ENCODE measurements at places on chromosomes 5 and 9.

DNA sequence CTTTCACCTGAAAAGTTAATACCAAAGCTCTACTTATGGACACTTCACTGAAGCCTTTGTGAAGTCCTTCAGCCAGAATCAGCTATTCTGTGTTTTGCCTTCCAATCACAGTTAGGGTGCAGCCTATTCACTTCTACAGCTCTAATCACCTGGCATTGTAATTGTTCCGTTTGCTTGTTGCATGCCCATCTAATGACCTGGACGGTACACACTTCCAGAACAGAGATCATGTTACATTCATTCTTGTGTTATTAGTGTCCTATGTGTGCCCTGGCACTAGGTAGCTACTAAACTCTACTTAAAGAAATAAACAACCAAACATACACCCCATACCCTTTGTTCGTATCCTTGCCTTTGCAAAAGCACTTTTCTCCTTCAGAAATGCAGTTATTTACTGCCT, 1162.9 kb upstream of the WWC1 start:
- DNase-seq, result no peak

GRCh38 chr9:27304521-27304920, 7.6 kb upstream of the EQTN start:
- no peak for DNase-seq

DNA sequence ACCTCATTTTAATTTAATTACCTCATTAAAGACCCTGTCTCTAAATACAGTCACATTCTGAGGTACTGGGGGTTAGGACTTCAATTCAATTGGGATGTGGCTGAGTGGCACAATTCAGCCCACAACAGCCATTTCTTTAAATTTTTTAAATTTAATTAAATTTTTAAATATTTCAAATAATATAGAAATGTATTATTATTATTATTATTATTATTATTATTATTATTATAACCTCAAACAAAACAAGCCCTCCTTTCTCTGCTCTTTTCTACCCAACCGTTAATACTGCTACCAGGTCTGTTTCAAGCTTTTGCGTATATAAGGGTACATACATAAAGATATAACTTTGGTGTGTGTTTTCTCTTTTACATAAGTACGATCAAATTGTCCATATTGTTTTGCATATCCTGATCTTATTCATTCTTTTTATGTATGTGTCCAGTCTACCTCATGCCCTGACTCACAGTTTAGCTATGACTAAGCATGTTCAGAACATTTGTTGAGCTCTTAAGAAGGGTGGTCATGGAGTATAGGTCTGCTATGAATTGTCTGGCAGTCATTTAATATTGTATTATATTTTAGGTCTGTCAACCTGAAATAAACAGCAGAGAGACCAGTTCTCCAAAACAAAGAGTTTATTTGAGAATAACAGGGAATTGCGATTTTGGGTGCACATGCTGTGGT, 16.1 kb upstream of the RAB14 start:
- no peak for DNase-seq

GRCh38 chr5:64074533-64074932, 91.1 kb upstream of the RNF180 start:
- DNase-seq, result no peak

DNA sequence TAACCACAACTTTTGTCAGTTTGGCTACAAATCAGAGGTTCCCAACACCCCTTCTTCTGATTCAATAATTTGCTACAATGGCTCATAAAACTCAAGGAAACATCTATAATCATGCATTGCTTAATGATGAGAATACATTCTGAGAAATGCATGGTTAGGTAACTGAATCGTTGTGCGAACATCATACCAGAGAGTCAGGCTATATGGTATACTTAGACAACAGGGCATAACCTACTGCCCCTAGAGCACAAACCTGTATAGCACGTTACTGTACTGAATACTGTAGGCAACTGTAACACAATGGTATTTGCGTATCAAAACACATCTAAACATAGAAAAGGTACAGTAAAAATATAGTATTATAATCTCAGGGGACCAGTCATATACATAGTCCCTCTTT, 31.0 kb upstream of the RNF38 start:
- DNase-seq, result no peak

- no peak for DNase-seq
Measured at GRCh38 chr9:128096616-128097536, 28.8 kb downstream of the SLC25A25 start.

- no peak for DNase-seq
Measured at GRCh38 chr9:85224301-85224700, 517.5 kb downstream of the AGTPBP1 start.

- DNase-seq, result no peak
Measured at GRCh38 chr5:135445306-135445985, 1.7 kb downstream of the DCANP1 start.

DNA sequence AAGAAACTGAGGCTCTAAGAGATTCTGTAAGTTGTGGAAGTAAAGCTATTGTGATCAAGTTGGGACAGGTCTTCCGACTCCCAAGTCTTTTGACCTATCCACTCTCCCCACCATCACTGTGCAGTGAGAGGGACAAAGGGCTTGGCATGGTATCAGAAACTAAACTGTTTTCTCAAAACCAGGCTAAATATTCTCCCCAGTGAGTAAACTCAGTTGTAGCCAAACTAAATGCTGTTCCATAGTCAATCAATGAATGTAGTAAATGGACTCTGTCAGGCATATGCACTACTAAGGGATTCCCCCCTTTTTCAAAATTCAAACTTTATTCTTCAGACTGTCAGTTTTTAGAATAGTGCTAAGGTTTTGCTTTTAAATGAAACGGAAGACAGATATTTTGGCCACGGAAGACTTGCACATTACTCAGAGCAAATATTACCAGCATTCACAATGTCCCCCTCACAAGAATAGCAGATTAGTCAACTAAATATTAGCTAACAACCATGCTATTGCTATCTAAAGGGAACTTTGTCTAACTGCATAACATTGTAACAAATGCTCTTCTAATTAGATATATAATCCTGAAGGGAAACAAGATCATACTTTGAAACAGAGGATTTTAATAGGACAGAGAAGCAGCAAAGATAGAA, 7.1 kb downstream of the PRKAA1 start:
- DNase-seq, result no peak

DNA sequence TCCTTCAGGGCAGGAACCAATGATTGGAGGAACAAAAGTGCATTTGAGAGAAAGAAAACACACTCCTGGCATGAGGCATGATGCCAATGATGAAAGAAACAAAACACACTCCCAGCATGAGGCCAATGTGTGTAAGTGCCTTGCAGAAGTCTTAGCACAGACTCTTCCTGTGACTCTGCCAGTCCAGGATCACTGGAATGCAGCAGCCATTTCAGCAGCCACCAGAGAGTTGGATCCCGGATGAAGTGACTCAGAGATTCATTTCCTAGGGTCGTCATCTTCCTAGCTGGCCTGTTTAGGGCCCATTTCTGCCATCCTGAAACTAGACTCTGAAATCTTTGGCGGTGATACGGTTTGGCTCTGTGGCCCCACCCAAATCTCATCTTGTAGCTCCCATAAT, 212.5 kb downstream of the CFAP90 start:
- DNase-seq, result no peak

- no peak for DNase-seq
Measured at GRCh38 chr9:31334837-31335528, 1049.5 kb upstream of the ACO1 start.

DNA sequence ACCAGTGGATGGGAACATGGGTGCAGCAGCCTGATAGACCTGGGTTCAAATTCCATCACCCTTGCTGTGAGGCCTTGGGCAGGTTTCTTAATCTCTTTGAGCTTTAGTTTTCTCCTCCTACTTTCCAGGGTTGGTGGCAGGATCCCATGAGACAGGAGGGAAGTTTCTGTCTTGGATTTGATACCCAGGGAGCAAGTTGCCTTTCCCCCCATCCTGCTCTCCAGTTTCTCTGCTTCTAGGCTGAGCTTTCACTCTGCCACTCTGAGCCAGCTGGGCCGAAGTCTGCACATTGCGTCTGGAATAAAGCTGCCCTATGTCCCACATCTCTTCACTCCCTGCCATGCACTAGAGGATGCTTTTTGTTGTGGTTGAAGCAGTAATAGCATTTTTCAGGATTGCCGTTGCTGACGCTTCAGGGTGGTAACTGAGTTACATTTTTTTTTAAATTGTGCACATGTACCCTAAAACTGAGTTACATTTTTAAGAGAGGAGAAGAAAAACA, 40.5 kb upstream of the ANGPTL2 start:
- DNase-seq, result no peak

DNA sequence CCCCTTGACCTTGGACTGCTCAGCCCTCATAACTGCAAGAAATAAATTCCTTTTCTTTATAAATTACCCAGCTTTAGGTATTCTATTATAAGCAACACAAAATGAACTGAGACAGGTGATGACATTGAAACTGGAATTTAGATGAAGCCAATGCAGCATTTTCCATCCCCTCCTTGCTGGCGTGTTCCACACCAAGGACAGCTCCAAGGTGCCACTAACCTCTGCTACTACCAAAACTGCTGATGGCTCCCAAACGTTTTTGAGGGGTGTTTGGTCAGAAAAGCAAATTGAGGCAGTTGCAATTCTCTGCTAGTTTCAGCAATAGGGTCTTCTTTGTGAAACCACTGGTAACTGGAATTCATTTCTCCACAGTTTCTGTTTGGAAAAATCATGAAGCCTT, 124.8 kb downstream of the DRD1 start:
- no peak for DNase-seq

- DNase-seq, result peak; percentile 6
Measured at GRCh38 chr5:83433891-83434290, 37.7 kb upstream of the VCAN start.

DNA sequence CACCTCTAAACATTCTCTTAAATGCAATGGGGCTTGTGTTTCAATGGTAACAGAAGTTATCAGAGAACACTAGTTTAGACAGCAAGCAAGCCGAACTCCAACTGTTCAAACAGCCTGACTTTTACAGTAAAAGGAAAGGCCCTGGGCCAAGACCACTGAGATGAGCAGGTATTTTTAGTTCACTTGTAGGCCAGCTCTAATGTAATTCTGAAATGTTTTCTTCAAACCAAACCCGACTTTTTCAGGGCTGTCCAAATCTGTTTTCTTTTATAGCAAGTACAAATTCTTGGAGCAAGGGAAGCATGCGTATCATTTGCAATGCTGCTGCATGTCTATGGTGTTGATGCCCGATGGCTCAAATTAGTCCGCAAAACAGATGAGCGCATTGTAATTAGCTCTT, 192.9 kb downstream of the SLF1 start:
- no peak for DNase-seq

DNA sequence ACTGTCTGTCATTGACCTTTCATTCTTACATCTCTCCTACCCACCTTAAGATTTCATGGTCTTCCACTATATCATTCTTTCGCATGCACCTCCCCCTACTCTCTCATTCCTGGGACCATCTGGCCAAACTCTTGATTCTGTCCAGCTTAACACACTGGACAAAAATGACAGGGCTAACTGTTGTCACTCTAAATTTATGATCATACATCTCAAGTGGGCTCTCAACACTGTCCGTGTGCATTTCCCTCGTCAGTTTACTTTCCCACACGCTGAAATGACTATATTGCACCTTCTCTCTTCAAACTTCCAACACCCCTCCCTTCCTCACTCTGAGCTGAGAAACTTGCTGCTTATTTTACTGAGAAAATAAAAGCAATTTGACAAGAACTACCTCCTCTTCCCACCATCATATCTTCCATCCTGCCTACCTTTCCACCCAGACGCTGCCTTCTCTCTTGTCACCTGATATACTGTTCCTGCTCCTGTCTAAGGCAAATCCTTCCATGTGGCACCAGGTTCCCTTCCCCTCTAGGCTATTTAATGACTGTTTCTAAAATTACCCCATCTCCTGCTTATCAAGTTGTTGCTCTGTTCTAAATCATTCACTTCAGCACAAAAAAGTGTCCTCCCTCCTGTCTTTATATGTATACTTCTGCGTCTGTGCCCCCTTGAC, 8.1 kb upstream of the KLF9 start:
- no peak for DNase-seq

DNA sequence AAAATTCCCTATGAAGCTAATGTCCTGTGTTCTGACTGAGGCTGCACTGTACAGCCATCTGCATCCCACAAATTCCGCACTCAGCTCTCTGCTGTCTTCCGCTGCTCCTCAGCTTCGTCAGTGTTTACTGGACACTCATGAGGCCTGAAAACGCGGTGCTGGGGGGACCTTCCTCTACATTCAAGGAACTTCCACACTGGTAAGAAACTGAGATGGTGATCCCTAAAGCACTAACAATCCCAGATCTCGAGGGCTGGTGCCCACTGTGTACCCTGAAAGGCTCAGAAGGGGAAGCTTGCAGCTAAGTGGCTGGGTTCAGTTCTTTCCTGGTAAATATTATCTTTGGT, 117.9 kb downstream of the NRG2 start:
- DNase-seq, result no peak

DNA sequence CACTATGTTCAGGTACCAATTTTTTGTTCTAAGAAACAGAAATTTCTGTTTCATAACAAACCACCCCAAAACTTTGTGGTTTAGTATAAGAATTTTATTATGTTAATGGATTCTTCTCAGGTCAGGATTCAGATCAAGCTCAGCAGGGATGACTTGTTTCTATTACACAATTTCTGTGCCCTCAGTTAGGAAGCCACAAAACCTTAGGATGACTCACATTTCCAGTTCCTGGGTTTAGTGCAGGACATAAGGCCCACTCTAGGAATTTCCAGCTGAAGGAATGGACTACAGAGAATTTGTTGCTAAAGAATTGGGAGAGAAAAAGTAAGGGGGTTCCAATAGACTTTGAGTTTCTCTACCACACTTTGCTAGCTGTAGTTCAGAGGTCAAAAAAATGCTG, 629.3 kb downstream of the ANXA1 start:
- peak; percentile 2 for DNase-seq

DNA sequence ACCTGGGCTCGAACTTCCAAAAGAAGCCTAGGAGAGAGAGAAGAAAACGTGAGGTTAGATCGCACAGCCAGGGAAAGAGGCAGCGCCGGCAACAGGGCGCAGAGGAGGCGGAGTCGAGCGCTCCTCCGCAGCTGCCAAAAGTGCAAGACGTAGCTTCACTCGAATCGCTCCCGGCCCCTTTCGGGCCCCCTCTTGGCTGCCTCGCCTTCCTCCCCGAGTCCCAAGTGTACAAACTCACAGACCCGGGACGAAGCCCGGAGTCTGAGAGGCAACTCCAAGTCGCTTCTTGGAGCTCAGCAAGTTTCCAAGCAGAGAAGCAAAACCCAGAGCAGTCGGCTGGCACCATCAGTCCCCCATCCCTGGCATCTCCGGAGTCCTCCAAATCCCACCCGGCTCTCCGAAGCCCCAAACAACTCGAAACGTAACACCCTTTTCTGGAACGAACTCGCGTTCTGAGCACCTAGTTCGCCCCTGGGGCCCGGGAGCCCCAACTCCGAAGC, 1.2 kb downstream of the MIER3 start:
- peak; percentile 22 for DNase-seq

- no peak for DNase-seq
Measured at GRCh38 chr9:86342269-86342668, 11.9 kb downstream of the TUT7 start.

DNA sequence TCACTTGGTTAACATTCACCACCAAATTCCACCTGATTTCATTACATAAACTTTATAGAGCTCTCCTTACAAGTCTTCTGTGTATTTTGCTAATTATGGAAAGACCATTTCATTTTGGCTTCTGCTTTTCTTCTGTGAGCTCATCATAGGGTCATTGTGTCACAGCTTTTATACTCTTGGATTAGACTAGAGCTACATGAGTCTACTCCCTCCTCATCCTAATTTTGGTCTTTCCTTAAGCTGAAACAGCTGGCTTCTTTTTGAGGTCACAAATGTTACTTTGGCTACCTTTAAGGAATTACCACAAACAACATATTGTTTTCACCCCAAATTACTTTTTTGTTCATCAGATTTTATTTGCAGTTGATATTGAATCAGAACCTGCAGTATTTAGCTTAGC, 103.0 kb downstream of the NPR3 start:
- no peak for DNase-seq

- DNase-seq, result no peak
Measured at GRCh38 chr5:180920710-180921109, 21.8 kb downstream of the BTNL8 start.

Data from HFF-Myc (cell line).